ENCODE measurements at places on chromosomes 12 and 14.

- no peak for DNase-seq
Measured at GRCh38 chr12:111757361-111758119, 9.2 kb upstream of the ALDH2 start.

DNA sequence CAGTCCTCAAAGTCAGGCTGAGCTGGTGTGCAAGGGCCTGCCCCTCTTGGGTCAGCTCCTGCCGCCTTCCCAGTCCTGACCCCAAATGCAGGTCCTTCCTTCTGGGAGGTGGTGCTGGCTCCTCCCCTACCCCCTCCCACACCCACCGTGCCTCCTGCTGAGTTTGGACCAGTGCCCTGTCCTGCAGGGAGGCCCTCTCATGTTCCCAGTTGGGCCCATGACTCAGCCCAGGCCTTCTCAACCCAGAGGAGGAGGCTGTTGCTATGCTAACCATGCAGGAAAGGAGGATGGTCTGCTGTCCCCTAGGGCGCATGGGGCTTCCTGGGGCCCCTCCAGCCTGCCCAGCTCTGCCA, 4.4 kb downstream of the ZBTB42 start:
- peak; percentile 87 for DNase-seq

DNA sequence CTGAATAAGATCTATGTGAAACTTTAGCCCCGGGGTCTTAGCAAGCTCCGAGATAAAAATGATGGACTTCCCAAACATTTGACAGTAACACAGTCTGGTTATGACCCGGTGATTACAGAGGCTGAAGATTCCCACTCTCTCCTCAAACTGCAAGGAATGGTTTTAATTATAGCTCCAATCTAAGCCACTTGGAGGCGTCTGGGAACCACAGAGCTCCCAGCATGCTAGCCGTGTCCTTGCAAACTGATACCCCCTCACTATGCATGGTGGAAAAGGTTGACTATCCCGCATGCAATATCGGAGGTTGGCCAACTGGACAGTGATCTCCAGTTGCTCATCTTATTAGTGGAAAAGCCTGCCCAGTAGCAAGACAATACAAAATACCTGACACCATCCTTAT, 76.5 kb upstream of the GRIN2B start:
- DNase-seq: no peak

DNA sequence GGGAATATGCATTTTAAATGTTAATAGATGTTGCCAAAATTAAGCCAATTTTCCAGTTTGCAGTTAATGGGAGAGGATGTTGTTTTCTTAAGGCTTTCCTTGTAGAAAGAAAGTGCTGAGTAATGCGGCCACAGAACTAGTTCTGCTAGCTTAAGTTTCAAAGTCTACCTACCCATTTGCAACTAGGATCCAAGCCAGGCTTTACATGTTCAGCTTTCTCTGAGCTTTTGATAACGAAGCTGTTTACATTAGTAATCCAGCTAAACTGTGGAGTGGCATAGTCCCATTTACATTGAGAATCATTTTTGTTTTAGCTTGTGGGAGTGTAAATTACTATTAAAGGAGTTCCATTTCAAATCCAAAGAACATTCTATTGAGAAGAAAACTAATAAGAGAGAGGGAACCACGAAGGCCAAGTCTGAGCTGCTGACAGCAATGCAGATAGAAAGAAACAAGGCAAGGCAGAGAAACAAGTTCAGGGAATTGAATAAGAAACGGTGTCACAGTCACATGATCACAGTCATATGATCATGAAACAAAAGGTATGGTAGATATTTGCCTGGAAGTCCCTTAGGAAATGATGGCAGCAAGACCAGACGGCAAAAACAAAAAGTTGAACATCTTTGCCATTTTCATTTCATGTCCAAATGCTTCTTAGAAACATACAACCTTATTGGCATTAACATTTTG, 274.9 kb downstream of the PAWR start:
- DNase-seq: peak; percentile 77

DNA sequence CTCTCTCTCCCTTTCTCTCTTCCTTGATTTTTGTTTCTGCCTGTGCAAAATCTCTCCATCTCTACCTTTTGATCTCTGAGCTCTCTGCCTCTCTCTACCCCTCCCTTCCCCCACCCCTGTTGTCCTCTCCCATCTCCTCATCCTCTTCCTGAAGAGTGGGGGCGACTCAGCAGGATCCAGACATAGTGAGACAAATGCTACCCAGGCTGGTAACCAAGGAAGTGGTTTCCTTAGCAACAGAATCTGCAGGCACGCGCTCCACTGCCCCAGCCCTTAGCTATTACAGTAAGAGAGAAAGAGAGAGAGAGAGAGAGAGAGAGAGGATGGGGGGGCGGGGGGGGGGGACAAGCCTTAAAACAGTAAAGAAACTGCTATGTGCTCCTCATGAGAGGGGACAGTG, 85.6 kb downstream of the CMKLR1 start:
- DNase-seq: no peak

DNA sequence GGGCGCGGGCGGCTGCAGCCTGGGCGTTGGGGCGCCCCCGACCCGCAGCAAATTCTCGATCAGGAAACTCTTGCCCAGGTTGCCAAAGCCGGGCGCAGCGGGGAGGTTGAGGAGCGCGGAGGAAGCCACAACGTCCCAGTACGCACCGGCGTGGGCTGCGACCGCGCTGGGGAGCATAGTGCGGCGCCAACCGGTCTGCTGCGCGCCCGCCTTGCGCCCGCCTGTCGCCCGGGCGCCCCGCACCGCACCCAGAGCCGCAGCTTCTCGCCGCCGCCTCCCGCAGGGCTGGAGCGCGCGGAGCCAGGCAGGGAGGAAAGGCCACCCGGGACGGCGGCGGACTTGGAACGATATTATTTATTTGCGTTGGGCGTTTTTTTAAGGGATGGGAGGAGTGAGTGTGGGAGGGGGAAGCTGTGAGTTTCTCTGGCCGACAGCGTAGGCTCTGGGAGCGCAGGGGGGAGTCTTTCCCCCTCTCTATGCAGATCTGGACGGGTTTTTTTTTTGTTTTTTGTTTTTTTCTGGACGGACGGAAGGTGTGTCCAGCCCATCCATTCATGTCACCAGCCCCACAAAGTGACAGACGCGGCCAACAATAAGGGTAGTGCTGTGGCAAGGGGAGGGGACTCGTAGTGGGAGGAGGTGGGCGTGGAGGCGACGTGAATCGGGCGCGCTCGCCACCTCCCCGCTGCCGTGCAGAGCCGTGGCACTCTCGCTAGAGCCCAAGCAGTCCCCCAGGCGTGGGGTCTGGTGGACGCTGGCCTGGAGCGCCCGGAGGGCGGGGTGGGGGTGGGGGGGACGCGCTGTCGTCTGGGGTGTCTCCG, at the start of gene DBX2:
Gene DBX2, minus strand, starts transcription at position 349 of the 821 bp plus-strand sequence. Its CDS starts 172 bp downstream, at position 177.
- no peak for DNase-seq

DNA sequence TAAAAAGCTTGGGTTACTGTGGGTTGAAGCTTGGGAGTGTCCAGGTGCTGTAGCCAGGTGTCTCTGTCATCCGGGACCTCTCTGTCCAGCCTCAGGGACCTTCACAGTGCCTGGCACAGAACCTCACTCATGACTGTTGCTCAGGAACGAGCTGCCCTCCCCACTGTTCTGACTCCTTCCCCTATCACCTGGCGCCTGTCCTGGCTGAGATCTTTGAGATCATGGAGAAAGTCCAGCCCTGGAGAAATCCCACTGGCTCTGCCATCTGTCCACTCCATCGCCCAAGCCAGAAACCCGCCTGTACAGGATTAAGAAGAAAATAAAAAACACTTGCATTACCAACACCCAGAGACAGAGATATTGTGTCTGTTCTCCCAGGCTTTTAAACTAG, 53.5 kb downstream of the DGLUCY start:
- DNase-seq: no peak

- DNase-seq: no peak
Measured at GRCh38 chr12:77102691-77103090, 37.3 kb upstream of the E2F7 start.

GRCh38 chr14:49982501-49982951, 89.6 kb downstream of the ARF6 start:
- DNase-seq: no peak

DNA sequence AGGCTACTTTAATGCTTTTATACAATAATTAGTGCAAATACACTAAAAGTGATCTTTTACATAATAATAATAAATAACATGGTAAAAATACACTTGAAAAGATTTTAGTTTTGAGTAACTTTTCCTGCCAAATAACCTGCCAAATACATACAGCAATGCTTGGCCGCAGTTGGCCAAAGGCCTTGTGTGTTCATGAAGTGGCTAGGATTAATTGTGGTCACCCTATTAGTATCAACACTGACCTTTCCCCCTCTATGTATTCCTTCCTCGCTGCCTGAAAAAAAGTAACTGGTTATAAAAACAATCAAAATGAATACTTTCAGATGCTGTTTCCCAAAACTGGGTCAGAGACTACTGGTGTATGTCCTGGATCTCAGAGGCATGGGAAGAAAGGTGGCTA, 34.3 kb downstream of the KICS2 start:
- DNase-seq: no peak

- no peak for DNase-seq
Measured at GRCh38 chr14:65042731-65043372, 56.2 kb downstream of the FNTB start.

- DNase-seq: no peak
Measured at GRCh38 chr12:103050273-103050672, 92.8 kb downstream of the ASCL1 start.

DNA sequence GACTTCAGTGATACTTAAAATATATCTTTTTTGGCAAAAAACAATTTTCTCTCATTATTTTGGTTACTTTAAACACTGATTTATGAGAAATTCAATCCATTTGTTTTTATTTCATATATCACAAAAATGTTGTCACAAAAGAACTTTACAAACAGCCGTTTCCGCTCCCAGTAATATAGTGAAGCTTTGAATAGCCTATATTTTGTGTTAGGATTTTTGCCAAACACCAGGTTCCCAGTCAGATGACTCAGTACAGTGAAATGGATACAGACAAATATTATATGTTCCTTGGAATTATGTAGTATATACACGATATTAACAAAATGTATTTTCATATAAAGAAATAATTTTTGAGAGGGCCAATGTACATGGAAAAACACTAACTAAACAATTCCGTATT, 411.1 kb downstream of the CCER1 start:
- DNase-seq: no peak

DNA sequence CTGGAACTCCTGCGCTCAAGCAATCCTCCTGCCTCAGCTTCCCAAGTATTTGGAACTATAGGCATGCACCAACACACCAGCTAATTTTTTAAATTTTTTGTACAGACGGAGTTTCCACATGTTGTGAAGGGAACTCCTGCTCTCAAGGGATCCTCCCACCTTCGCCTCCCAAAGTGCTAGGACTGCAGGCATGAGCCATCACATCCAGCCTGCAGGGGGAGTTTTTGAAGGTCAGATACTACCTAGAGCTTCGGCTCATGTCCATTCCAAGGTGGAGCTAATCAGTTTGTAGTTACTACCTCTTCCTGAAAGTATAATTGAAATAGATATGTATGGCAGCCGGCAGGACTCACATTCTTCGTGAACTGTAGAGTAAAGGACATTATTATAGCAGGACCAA, 3.7 kb upstream of the TAS2R19 start:
- DNase-seq: no peak

DNA sequence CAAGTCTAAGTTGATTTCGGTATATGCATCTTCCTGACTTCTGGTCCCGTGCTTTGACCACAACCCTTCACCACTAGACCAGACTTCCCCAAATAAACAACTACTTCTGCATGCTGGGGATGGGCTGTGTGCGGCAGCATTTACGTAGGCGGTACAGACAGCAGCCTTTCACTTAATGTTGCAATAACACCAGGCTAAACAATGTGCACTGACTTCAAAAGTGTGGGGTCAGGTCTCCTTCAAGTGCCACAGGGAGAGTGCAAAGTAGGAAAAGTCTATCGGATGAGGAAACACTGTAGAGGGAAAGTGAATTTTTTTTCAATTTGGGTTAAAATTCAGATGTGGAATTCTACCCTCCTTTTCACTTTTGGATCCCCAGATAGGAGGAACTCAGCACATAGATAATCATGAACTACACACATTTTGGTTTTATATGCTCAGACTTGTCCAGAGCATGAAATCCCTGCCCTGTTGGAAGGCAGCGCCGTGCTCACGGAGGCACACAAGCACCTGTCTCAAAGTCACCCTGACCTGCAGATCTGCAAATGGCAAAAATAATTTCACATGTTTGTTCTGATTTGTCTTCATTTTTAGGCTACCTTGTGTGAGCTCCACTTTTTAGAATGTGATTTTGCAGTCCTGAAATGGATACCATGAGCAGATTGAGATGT, 3.6 kb upstream of the FOS start:
- DNase-seq: no peak

GRCh38 chr14:68709007-68709406, 83.9 kb downstream of the ZFP36L1 start:
- no peak for DNase-seq

DNA sequence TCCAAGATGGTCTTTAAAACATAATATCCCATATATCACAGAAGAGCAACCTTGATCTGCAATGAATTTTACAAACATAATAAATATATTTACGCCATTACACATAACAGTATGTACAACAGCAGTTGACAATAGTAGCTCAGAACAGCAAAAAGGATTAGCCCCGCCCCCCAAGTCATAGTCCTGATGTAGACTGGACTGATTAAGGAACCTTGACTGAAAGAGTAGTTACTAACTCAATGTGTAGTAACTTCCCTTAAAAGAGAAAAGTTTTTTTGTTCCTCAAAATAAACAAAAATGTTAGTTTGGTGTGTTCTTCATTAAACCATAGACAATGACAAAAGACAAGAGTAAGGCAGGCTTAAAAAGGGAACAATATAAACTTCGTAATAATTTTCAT, 44.5 kb downstream of the GTF2A1 start:
- DNase-seq: no peak

DNA sequence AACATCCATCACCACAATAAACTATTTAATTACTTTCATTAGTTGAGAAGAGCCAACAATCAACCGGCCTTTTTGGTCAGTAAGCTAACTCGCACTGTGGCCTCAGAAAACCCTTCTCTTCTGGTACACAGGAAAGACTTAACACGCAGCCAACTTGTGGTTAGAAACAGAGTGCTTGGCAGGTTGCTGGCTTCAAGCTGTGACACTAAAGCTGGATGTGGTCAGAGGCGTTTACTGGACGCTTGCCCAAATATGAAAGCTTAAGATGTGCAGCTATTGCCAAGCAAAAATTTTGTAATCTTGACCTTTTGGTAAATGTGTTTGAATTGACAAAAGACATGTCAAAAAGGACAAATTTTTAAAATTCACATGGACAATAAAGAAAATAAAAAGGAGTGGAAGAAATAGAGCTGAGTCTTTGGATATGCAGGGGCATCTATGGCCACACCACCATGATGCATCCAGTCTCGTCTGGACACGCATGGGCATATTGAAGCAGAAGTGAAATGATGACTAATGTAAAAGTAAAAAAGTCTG, 2.6 kb upstream of the KLRK1 start:
- DNase-seq: peak; percentile 87

GRCh38 chr12:88247241-88247643, 105.1 kb downstream of the TMTC3 start:
- DNase-seq: no peak

GRCh38 chr12:62761658-62762057, 173.3 kb downstream of the PPM1H start:
- no peak for DNase-seq

DNA sequence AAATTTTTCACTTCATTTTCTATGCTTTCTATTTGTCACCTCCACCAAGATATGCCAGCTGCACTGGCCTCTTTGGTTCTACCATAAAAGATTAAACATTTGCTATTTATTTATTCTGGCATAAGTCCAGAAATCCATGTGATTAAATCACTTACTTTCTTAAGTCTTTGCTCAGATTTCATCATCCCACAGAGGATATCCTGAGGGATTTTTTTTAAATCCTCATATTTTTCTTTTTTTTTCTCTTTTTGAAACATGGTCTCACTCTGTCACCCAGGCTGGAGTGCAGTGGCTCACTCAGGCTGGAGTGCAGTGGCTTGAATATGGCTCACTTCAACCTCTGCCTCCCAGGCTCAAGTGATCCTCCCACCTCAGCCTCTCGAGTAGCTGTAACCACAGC, 645.4 kb upstream of the ATXN7L3B start:
- no peak for DNase-seq
